ENCODE measurements at places on chromosomes 16 and 17. TPM values are rescaled to one million over a fixed set of nuclear protein-coding genes. Genes with fewer than 3 reads are reported as not detected.

- no peak overlapping the region for H3K4me3 ChIP-seq
- H3K4me1 ChIP-seq, result no peaks in the 10 kb centered on the region
- no peak overlapping the region for H3K27ac ChIP-seq
- H3K36me3 ChIP-seq, result no peaks in the 10 kb centered on the region
- DNase-seq, result no peak
Measured at GRCh38 chr16:76946879-76947278, 244.1 kb upstream of the MON1B start.

The PRR35 gene
- total RNA-seq, result not detected

GRCh38 chr17:76781056-76781982 lies 43.4 kb downstream of the MFSD11 start:
- DNase-seq, result no peak
- no peak overlapping the region for H3K4me3 ChIP-seq
- H3K36me3 ChIP-seq, result peaks cover 6% of the 10 kb centered on the region
- no peaks in the 10 kb centered on the region for H3K4me1 ChIP-seq

DNA sequence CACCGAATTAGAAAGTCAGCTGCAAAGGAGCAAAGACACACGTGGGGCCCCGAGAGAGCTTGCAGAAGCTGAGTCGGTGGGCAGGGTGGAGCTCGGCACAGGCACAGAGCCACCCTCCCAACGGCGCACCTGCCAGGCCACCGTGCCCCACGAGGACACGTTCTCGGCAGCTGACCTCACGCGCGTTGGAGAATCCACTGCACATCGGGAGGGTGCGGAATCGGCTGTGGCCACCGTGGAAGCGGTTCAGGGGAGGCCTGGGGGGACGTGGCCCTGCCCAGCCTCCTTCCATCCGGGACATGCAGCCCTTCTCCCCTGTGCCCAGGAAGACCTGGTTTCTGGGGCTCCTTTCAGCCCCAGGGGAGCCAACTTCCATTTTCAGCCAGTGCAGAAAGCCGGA lies 20.9 kb upstream of the ZFPM1 start:
- no peaks in the 10 kb centered on the region for H3K27me3 ChIP-seq
- peaks cover 3% of the 10 kb centered on the region for H3K4me1 ChIP-seq
- no peak overlapping the region for H3K27ac ChIP-seq
- no peaks in the 10 kb centered on the region for H3K36me3 ChIP-seq
- peak overlapping the region; percentile 53 for H3K4me3 ChIP-seq

GRCh38 chr16:28108590-28109247 lies 45.2 kb upstream of the GSG1L start:
- H3K4me3 ChIP-seq, result no peak overlapping the region
- peaks cover 22% of the 10 kb centered on the region for H3K4me1 ChIP-seq
- peak overlapping the region; percentile 51 for H3K27ac ChIP-seq
- H3K27me3 ChIP-seq, result no peaks in the 10 kb centered on the region

- H3K27ac ChIP-seq, result no peak overlapping the region
- peaks cover 23% of the 10 kb centered on the region for H3K27me3 ChIP-seq
- peaks cover 2% of the 10 kb centered on the region for H3K36me3 ChIP-seq
- no peak overlapping the region for H3K4me3 ChIP-seq
- peaks cover 3% of the 10 kb centered on the region for H3K4me1 ChIP-seq
Measured at GRCh38 chr17:43790311-43790940, 10.2 kb downstream of the CFAP97D1 start.

The TBC1D3C gene
- not detected for total RNA-seq
